ENCODE measurements at places on chromosomes 2 and 18. TPM values are rescaled to one million over a fixed set of nuclear protein-coding genes. Genes with fewer than 3 reads are reported as not detected.
A peak's percentile ranks its signal among the peaks of the same experiment; 100 is the strongest.

ITGAV gene
- total RNA-seq = 60.1 TPM

LMAN2L gene
- 19.1 TPM for total RNA-seq

TRIM43B gene
- total RNA-seq = not detected

PKDCC gene
- total RNA-seq = 60.4 TPM

GPBAR1 gene
- total RNA-seq = 1.5 TPM

GRCh38 chr2:214193943-214194342 is 216.9 kb upstream of the VWC2L start:
- DNase-seq = no peak

GRCh38 chr2:61021228-61021660 is 3.2 kb upstream of the PUS10 start:
- no peak for DNase-seq

DNA sequence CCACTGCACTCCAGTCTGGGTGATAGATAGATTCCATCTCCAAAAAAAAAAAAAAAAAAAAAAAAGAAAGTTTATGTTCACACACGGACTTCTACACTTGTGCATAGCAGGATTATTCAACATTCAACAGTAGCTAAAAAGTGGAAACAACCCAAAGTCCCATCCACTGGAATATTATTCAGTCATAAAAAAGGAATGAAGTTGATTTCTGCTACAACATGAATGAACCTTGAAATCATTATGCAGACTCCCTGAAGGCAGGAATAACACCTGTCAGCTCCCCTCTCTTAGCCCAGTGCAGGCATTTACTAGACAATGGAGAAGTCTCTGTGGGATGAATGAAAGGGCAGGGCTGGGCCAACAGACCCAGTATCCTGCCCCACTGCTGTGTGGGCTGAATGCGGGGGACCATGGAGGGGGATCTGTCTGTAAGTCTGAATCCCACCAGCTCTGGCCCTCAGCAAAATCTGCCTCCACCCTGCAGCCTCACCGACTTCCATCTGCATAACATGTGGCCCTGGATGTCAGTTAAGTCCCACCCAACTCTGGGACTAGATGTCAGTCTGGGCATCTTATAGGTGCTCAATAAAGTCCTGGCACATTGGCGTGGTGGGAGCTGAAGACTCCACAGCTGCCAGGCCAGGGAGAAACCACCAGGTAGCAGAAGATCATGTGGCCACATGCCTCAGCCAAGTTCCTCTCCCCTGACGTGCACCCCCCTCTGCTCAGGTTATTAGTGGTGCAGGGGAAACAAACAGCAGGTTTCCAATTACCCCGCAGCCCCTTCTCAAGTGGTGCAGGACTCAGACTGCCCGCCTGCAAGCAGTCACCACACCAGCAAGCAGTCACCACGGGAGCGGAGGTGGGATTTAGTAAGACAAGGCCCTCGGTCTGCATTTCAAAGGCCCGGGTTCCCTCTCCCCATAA is 8.9 kb downstream of the ZFP36L2 start:
- DNase-seq = no peak

- no peak for DNase-seq
Measured at GRCh38 chr2:70942396-70943204, 6.9 kb downstream of the ATP6V1B1 start.

DNA sequence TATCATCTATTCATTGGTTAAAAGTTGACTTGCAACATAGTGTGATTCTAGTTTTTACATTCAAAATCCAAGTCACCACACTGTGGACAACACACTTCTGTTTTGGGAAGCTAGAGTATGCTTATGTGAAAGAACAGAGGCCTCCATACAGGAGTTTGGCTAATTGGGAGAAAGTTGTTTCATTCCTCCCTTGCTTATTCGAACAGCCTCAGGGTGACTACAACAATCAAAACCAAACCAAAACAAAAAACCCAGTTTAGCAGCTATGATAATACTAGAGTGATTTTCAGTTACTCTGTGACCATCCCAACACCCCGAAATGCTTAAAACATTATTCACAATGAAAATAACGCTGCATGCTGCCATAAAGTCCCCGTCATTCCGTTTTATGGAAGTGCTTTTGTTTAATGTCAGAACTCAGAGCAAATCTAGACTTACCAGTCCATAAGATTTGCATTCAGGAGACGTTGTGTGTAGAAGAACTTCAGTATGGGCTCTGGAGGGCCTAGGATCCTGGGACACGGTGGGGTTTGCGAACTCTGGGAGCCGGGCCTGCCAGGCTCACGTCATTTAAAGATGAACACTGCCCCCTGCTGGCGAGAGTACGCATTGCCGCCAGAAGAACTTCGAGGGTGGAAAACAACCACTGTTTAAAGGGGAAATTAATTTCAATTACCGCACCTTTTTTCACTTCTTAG is 111.4 kb downstream of the FTCDNL1 start:
- peak; percentile 69 for DNase-seq

- peak; percentile 34 for DNase-seq
Measured at GRCh38 chr2:238954841-238955591, 107.1 kb downstream of the TWIST2 start.

- no peak for DNase-seq
Measured at GRCh38 chr2:15170070-15170775, 390.9 kb downstream of the NBAS start.

DNA sequence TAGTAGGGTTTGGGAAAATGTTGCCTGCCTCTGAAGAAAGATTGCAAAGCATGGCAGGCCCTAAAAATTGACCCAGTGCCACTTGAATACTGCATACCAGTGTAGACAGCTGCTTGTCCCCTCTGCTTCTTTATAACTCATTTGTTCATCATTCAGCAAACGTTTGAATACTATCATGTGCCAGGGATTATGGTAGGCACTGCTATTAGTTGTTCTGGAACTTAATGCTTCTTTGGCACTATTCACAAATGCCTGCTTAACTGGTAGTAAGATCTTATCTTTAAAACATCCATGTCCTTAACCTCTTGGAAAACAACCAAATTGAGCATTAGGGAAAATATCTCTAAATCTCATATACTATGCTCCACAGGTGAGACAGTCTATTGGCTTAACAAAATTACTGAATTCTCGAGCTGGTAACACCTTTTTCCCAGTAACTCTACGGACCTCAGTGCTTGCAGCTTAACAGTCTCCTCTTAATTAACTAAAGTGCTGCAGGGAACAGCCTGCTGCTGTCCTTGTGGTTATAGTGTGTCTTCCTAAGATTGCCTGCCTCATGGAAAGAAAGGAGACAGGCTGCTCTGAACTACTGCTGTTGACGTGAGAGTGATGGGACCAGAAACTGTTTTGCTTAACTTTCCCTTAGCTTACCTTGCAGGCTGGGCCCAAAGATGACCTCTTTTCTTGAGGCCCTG is 93.2 kb downstream of the MIB1 start:
- no peak for DNase-seq

DNA sequence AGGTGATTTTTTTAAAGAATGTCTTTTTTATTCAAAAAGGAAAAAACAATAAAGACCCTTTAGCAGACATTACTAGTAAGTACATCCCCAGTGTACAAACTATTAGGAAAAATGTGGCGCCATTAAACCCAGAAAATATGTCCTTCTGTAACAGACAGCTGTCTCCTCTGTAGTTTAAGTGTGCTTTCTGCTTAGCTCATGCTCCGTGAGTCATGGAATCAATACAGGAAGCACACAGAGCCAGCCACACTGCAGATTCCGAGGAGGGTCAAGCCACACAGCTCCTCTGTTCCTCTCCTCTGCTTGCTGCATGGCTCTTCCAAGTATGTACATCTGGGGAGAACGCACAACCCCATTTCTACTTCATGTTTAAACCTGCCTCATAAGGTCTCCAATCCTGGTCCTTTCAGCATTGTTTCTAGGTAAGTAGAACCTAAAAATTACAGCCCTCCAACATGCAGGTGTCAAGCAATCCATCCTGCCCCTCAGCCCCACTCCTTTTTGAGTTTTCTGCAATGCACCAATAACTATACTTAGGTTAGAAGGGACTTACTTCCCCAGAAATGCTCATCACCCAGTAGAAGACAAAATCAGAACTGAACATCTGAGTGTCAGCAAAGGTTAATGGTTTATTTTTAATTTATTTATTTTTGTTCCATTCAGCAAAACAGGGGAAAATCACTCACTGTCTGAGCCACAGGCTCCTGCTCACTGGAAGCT is 37.5 kb downstream of the ACVR1 start:
- DNase-seq = no peak

DNA sequence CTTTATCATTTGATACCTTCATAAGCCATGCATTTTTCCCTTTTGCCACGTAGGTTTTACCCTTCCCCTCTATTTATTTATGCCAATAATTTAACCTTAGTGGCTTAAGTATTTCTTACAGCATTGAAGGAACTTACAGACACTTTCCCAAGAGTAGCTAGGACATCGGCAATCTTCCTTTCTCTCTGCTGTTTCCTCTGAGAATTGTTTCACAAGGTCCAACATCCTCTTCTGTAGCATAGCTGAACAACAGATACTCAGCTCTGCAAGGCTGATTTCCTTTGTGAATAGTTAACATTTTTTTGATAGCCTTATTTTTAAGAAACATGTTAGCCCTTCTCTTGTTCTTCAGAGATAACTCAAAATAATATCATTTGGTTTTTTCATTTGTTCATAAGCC is 1.1 kb upstream of the GCA start:
- no peak for DNase-seq

DNA sequence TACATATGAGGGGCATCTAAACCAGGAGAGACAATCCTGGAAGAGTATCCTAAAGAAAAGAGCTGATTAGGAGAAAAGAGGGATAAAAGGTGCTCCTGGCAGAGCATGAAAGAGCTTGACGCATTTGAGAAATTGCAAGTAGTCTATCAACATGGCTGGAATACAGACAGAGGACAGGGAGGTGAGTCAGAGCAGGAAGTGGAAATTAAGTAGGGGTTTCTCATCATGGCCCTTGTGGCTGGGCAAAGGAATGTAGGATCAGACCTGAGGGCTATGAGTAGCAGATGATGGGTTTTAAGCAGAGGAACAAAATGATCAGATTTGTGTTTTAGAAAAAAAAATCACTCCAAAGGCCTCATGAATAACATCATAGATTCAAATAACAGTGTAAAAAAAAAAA is 49.2 kb upstream of the UGP2 start:
- no peak for DNase-seq

GRCh38 chr2:60213865-60214625 is 339.4 kb downstream of the BCL11A start:
- peak; percentile 69 for DNase-seq

- DNase-seq = no peak
Measured at GRCh38 chr2:157726946-157727345, 98.3 kb upstream of the ACVR1C start.

- no peak for DNase-seq
Measured at GRCh38 chr18:48787203-48788151, 163.3 kb downstream of the SMAD7 start.

DNA sequence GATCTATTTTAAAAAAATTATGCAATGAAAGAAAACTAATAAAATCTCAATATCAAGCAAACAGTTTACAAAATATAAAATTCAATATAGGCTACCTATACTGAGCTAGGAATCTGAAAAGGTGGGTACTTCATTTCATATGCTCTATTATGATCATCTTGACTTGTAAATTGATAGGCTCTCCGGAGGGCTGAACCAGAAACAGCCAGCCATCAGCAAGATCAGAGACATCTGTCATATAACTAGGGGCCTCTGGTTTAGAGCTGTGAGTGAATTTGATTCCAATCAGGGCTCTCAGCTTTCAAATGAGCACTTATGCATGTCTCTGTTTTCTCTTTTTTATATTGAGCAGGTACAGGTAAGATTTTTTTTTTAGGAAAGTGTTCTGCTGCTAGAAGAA is 114.2 kb downstream of the SPHKAP start:
- no peak for DNase-seq

DNA sequence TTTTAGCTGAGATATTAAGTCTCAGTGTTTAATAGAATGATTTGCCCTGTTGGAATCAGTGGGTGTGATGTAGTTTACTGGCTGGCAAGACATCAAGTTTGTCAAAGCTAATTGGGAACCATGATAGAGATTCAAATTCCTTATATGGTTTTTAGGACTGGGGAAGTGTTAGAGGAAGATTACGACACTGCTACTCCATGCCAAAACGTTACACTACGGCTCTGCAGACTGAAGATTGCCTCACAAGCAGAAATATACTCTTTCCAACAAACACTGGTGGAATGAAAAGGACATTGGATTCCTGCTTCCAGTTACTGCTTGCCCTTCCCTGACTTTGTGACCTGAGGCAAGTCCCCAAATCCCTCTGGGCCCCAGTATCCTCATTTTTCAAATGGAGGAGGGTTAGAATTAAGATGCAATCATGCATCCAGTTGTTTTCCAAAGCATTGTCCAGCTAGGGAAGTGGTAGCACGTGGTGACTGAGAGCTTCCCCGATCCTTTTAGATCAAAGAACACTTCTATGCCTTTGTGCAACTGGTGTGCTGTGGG is 147.6 kb downstream of the CDC42EP3 start:
- DNase-seq = peak; percentile 65

GRCh38 chr2:182826064-182826463 is 40.4 kb downstream of the FRZB start:
- no peak for DNase-seq

DNA sequence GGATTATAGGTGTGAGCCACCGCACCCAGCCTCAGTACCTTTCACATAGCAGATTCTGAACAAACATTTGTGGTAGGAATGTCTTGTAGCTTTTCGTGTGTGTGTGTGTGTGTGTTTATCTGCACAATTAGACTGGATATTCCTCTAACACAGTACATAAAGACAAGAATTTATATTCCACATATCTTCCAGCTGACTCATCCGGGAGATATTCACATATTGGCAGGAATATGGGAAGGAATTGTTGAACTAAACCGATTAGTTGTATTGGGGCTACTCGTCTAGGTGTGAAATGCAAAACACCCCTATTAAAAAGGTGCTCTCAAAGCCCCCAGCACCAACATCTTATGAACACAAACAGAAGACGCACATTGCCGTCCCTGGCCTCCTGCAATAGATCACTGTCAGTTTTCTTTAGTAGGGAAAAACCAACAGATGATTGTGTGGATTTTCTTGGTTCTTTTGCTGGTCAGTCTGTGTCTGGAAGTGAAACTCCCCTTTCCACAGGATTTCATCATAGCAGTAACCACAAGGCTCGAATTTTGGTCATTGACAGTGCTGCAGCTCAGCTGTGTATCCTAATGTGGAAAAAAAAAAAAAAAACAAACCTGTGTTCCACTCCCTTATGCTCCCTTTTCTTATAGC is 208.5 kb upstream of the ACVR2A start:
- no peak for DNase-seq

DNA sequence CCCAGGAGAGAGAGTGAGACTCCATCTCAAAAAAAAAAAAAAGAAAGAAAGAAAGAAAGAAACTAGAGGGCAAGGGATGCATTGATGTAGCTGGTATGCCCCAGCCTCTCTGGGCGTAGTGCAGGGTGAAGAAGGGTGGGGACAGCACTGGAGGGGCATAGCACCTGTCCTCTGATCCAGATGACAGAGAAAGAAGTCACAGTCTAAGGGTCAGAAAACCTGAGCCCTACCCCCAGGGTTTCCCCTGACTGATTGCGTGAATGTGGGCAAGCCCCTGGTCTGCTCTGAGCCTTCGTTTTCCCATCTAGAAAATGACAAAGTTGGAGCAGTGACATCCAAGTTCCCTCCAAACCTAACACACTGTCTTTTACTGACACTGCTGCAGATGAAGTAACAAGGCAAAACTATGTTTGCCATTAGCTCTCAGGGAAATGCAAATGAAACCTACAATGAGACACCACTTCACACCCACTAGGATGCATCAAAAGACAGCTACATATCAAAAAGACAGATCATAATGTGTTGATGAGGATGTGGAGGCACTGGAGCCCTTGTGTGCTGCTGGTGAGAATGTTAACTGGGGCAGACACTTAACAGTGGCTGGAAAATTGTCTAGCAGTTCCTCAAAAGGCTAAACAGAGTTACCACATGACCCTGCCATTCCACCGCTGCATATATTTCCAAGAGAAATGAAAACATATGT is 19.5 kb upstream of the YWHAQ start:
- no peak for DNase-seq
